ENCODE measurements at places on chromosomes 1 and 21.

- peak; percentile 16 for DNase-seq
Measured at GRCh38 chr21:15001857-15002606, 62.8 kb downstream of the NRIP1 start.

GRCh38 chr1:99680270-99680669 is 34.4 kb downstream of the PALMD start:
- DNase-seq = no peak

DNA sequence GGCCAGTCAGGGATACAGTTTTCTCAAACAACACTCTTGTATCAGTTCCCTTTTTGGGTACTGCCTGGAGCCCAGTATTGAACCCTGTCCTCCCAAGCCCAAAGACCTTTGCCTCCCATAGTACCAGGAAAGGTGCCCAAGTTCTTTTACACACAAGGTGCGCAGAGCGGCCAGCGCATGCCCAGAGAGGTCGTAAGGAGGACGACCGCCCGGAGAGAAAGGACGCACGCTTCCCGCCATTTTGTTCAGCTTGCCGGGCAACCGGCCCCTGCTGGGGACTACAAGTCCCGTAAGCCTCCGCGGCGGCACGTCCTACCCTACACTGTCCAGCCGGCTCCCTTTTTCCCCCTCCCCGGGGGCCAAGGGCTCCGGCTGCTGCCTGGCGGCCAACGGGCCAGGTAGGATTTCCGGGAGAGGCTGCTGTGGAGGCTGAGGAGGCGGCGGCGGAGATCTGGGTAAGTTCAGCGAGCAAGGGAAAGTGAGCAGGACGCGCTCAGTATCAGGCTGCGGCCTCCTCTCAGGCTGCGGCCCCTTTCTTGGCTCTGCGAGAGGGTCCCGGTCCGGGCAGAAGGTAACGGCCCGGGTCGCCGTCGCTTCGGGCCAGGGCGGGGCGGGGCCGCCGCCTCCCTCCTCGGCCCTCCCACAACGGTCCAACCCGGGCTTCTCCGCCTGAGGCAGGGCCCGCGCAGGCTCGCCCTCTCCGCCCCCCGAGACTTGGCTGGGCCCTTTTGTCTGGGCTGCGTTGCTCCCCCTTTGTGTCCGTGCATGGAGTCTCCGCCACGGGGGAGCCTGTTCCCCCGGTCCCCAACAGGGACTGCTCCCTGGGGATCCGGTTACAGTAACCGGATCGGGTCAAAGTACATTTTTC is at the start of gene PHACTR4:
PHACTR4 (plus strand) TSS at position 370 of the 868 bp plus-strand sequence. CDS start 37,708 bp downstream, outside the sequence.
- DNase-seq = peak; percentile 99

DNA sequence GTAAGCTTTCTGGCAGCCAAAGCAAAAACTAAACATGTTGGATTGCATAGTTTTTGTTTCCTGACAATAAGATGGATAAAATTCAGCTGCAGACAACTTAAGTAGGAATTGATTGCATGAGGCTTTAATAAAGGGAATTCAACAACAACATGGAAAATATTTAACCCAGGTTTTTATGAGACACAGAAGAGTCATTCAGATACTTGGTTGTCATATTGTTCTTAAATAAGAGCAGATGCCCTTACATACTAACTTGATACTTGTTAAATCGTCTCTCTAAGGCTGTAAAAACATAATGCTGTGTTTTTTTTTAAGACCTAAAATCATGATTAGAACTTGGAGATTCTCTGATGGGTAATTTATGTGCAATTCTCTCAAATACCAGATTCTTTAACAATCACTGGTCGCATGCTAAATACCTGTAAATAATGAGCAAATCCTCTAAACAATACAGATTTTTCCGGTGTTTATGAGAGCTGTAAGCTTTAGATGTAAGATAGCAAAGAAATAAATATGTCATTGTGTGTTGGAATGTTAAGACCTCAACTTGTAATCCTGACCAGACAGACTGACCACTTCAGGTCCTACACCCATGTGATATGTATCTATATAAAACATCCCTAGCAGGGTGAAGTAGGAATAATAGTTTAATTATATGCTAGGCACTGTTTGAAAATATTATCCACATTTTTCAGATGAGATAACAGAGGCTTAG is 37.8 kb upstream of the CD34 start:
- no peak for DNase-seq

All from NCI-H82 (cell line).